ENCODE measurements at places on chromosomes 11 and 22. TPM values are rescaled to one million over a fixed set of nuclear protein-coding genes. Genes with fewer than 3 reads are reported as not detected.

DNA sequence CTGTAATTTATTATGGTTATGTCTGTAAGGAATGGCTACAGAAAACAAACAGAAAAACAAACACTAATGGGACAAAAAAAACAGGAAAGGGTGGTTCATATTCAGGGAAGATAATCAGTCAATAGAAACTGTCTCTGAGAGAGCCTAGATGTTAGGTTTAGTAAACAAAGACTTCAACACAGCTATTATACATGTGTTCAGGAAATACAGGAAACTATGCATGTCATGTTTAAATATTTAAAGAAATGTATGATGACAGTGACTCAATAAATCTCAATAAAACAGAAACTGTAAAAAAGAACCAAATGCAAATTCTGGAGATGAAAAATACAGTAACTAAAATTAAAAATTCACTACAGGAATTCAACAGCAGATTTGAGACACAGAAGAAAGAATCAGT, 76.0 kb downstream of the PACS1 start:
- H3K4me3 ChIP-seq: no peak overlapping the region
- H3K27me3 ChIP-seq: no peaks in the 10 kb centered on the region
- H3K27ac ChIP-seq: no peak overlapping the region
- no peak for DNase-seq

The NXPE2 gene
- not detected for polyA plus RNA-seq

GRCh38 chr11:110367571-110367970, 62.2 kb upstream of the FDX1 start:
- H3K27ac ChIP-seq: no peak overlapping the region
- no peak for DNase-seq
- no peak overlapping the region for H3K4me3 ChIP-seq
- no peaks in the 10 kb centered on the region for H3K36me3 ChIP-seq

The HPX gene
- 2.0 TPM for polyA plus RNA-seq

DNA sequence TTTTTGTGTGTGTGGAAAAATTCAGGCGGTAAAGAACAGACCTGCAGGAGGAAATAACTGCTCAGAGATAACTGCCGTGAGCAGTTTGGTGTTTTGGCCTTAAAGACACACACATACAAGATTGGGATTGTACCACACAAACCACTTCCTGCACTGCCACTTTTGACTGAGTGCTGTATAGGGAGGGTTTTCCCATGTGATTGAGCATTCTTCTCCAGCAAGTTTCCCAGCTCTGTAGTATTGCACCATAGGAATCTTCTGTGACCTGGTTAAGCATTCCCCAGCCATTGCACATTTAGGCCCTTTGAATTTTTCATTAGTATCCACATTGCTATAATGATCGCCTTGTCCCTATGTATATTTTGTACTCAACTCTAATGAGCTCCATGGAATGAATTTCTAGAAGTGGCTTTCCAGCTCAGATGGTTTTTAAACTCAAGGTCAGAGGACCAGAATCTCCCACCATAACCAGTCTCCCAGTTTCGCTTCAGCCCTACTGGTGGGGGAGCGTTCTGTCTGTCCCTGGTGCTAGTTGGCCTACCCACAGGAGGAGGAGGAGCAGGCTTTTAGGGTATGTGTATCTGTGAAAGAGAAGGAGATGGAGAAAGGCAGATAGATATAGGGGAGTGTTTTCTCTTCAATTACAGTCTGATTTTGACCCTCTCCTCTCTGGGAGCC, 9.3 kb downstream of the CD82 start:
- no peak overlapping the region for H3K4me3 ChIP-seq
- peak overlapping the region; percentile 75 for H3K27ac ChIP-seq
- H3K36me3 ChIP-seq: no peaks in the 10 kb centered on the region
- H3K4me1 ChIP-seq: peaks cover 87% of the 10 kb centered on the region

GRCh38 chr11:85495918-85496317, 131.2 kb downstream of the DLG2 start:
- no peaks in the 10 kb centered on the region for H3K36me3 ChIP-seq
- H3K27ac ChIP-seq: no peak overlapping the region
- no peak for DNase-seq

The MPEG1 gene
- 5.2 TPM for polyA plus RNA-seq

DNA sequence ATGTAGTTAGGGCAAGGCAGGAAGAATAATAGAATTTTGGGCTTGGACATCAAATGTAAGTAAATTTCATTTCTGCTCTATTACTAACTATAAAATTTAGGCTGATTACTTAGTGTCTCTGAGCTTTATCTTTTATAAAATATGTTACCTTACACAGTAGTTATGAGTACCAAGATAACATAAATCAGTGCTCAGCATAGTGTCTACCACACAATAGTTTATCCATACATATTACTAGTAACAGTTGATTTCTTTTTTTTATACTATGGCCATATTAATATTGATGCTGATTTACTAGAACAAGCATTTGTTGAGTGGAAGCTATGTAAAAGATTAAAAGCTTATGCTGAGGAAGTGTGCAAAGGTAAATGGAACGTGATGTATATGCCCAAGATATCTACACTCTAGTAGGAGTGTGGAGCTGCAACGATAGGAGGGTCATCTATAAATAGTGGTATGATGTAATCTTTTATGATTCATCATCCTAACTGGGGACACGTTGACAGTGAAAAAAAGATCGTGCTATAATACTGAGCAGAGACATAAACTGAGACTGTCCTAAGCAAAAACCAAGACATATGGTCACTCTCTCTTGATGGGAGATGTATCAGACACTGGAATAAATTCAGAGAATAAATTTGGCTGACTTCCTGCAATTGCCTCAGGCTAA, 8.7 kb upstream of the SLC5A12 start:
- DNase-seq: peak; percentile 16
- H3K36me3 ChIP-seq: no peaks in the 10 kb centered on the region
- no peaks in the 10 kb centered on the region for H3K27me3 ChIP-seq
- H3K4me1 ChIP-seq: no peaks in the 10 kb centered on the region
